ENCODE measurements at places on chromosomes 13 and 19. TPM values are rescaled to one million over a fixed set of nuclear protein-coding genes. Genes with fewer than 3 reads are reported as not detected.

The CCDC194 gene
- not detected for total RNA-seq

The CYP4F2 gene
- 0.42 TPM for total RNA-seq

The SPIB gene
- not detected for total RNA-seq

The MTRF1 gene
- 12.5 TPM for total RNA-seq

The FCHO1 gene
- 5.5 TPM for total RNA-seq

The ETV2 gene
- 1.1 TPM for total RNA-seq

The IZUMO4 gene
- 6.2 TPM for total RNA-seq

The COL4A1 gene
- total RNA-seq, result 165 TPM

The SELENOV gene
- not detected for total RNA-seq

The SACS gene
- total RNA-seq, result 52.1 TPM

The TEX29 gene
- not detected for total RNA-seq

The DENND1C gene
- total RNA-seq, result not detected

The DIRAS1 gene
- total RNA-seq, result 0.72 TPM

The SULT2A1 gene
- total RNA-seq, result not detected

The PTPRH gene
- 16.5 TPM for total RNA-seq

The TSSK6 gene
- 2.1 TPM for total RNA-seq

The MICU2 gene
- total RNA-seq, result 91.8 TPM

The VSTM2B gene
- total RNA-seq, result not detected

The NLRP5 gene
- total RNA-seq, result 0.04 TPM

The KLHL26 gene
- 7.0 TPM for total RNA-seq

The TPTE2 gene
- total RNA-seq, result not detected

The WDR87 gene
- not detected for total RNA-seq

The SULT2B1 gene
- total RNA-seq, result not detected

The N4BP2L1 gene
- 1.6 TPM for total RNA-seq

The TTYH1 gene
- 0.27 TPM for total RNA-seq

The RNF225 gene
- total RNA-seq, result 1.4 TPM

The LIM2 gene
- not detected for total RNA-seq

The CGB3 gene
- not detected for total RNA-seq

The ZNF418 gene
- 4.6 TPM for total RNA-seq

The MUC16 gene
- total RNA-seq, result not detected

The DOCK6 gene
- 12.0 TPM for total RNA-seq

The CPT1C gene
- 3.8 TPM for total RNA-seq

The LRG1 gene
- total RNA-seq, result not detected

The KLK4 gene
- not detected for total RNA-seq

The PEG3 gene
- 0.26 TPM for total RNA-seq

The PRR20A gene
- total RNA-seq, result not detected

The CADM4 gene
- total RNA-seq, result 105 TPM

The IRF2BP1 gene
- total RNA-seq, result 67.2 TPM

The LONP1 gene
- total RNA-seq, result 306 TPM

The TEAD2 gene
- total RNA-seq, result 14.5 TPM

The ZNF208 gene
- 3.2 TPM for total RNA-seq

The TMEM190 gene
- total RNA-seq, result 1.4 TPM

The RGCC gene
- total RNA-seq, result 0.58 TPM

The LENG1 gene
- total RNA-seq, result 23.2 TPM

All from A375 (cell line).